ENCODE measurements at places on chromosomes 2 and 18.

GRCh38 chr2:19649785-19650380 lies 251.9 kb downstream of the TTC32 start:
- DNase-seq: no peak

- no peak for DNase-seq
These were observed 7.1 kb downstream of the TPGS2 start for GRCh38 chr18:36821681-36822080.

DNA sequence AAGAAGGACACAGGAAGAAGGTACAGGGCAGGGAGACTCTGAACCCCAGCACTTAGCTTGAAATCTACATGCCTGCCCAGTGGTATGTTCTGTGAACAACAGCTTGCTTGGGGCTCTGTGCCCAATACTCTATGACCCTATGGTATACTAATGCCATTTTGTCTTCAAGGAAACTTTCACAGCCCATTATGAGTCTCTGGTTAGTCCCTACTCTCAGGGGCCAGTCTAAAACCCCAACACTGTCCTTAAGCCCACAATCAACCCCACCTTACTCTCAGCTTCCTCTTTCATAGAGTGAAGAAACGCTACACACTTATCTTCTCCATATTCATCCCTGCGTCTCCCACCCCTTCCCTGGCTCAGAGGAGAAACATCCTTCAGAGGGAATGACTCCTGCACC lies 16.0 kb downstream of the NEB start:
- DNase-seq: no peak

GRCh38 chr2:217118559-217119284 lies 258.9 kb upstream of the TNP1 start:
- DNase-seq: no peak

DNA sequence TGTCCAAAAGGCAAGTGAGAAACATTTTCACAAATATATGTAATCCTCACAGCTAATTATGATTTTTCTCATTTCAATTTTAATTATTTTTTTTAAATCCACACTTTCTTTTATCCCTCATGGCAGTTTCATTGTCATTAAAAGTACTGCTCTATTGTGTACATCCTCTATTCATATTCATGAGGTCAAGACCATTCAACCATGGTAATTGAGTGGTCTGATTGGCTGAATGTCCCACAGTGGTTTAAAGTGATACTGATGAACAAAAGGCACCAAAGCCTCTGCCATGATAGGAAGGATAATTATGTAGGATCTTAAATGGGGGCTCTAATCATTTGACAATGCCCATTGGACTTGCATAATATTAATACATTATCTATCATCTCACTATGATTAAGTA lies 108.4 kb upstream of the EPHA4 start:
- no peak for DNase-seq
